ENCODE measurements at places on chromosomes 6 and 20.

DNA sequence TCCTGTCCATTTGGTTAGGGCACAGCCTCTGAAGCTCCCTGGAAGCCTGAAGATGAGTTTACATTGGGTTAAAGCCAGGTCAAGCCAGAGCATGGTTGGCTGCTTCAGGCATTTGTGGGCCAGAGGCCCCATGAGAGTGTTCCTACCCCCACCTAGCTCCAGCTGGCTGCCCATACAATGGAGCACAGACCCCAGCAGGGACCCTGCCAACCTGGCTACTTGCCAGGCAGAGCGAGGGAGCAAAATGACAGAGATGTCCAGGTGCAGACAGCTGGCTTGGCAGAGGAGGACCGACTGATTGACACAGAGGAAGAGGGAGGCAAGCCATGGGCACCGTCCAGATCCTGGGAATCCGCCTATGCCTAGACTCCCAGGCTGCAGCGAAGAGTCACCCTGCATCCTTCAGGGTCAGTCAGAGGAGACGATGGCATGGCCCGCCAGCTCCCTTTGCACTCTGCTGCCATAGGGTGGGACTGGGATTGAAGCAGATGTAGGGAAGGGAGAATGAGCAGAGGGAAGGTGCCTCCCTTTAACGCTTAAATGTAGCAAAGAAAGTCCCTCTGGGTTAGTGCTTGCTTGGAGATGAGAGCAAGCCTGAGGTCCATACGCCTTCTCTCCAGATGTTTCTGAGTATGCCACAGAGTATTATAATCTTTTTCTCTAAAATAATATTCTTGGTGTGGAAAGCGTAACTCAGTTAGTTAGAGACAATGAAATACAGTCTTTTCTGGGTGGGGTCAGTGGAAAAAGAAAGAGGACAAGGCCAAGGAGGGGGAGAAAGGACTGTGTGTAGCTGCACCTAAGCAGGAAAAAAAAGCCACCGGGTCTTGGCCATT lies 77.6 kb upstream of the FYN start:
- no peak for DNase-seq

GRCh38 chr20:45917790-45918141 lies 5.8 kb upstream of the PLTP start:
- DNase-seq: peak; percentile 2

- DNase-seq: no peak
Observed at GRCh38 chr20:46703435-46703834, 6.0 kb upstream of the SLC2A10 start.

GRCh38 chr20:1364106-1364505 lies 28.7 kb downstream of the FKBP1A start:
- no peak for DNase-seq

DNA sequence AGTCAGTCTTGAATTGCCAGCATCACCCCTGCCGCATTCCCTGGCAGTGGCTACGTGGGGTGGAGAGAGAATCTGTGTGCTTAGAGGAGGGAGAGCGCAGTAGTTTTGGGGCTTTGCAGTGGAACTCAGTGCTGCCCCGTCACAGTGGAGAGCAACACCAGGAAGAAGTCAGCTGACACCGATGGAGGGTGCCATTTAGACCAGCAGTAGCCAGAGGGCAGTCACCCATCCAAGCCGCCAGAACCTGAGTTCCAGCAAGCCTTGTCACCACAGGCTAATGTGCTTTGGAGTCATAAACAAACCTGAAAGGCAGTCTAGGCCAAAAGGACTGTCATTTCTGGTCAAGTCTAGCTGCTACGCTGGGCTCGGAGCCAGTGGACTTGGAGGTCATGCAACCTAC lies 22.0 kb upstream of the PERP start:
- DNase-seq: no peak

DNA sequence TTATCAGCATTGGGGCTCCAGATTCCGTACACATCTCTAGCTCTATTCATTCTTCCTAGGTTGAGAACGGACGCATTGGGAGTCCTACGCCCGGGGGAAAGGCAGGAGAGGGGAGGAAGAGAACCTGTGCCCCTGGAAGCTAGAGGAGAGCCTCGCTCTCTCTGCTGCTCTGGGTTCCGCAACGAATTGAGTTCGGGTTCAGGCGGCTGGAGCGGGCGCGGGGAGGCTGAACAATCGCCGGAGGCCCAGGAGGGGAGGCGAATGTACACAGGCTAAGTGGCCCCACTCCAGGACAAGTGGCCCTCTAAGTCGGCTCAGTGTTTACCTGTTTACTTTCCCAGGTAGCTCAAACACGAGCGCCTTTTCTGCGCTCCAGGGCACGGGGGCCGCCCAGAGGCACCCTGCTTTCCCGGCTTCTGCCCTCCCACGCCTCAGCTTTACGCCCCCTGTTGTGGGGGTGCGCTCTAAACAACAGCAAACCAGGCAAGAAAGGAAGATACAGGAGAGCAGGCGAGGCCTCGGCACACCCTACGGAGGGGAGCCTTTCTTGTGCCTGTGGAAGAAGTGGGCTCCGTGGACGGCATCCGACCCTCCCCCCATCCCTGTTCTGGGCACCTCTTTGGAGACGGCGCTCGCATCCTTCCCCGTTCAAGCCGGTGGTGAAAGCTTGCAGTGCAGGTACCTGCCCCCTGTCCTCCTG lies 4.6 kb upstream of the NKX2-2 start:
- no peak for DNase-seq

- DNase-seq: no peak
Observed at GRCh38 chr20:23003881-23004460, 31.1 kb upstream of the SSTR4 start.

GRCh38 chr6:10404799-10405512 lies 9.9 kb downstream of the TFAP2A start:
- no peak for DNase-seq

DNA sequence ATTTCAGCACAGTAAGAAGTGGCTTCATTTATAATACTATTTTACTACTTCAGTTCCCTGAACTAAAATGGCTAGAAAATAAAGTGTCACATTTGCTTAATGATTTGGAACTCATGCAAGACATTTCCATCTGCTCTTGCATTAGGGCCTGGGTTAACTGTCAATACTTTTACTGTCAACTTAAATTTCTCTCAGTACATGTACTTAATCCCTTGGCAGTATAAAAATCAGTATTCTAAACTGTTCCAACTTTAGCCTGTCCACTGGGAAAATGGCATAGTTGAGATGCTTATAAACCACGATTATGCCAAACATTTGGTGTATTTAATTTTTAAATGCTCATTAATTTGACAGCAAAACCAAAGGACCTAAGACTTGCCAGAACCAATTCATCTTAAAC lies 154.5 kb downstream of the ASCC3 start:
- DNase-seq: no peak

GRCh38 chr20:38112930-38113294 lies 52.2 kb downstream of the TGM2 start:
- no peak for DNase-seq

- DNase-seq: no peak
Observed at GRCh38 chr6:56841751-56842150, 113.2 kb upstream of the BEND6 start.

DNA sequence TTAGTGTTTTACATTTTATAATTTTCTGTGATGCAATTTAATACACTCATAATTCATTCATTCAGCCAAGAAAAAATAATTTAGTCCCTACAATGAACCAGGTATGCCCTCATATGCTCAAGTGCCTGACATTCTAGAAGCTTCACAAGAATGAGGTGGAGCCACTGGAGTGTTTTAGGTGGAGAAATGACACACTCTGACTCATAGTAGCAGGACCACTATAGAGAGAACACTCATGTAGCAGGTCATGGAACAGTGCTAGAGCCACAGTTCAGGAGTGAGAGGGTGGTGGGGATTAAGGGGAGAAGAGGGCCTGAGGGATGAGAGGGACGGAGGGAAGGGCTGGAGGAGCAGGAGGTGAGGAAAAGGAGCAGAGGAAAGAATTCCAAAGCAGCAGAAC lies 1.4 kb upstream of the HLA-G start:
- no peak for DNase-seq

DNA sequence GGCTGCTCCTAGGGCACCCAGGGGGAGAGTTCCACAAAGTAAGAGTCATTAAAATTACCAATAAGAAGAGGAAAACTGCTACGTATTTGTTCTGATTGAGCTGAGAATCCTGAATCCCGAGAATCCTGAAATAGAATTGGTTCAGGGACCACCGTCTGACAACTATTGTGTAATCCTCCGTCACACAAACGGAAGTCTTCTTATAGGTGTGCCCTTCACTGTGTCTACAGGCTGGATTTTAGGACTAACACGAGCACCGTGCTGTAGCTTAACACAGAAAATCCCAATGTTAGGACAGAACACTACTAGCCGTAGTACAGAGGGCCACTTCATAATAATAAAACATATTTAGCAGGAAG lies 50.6 kb upstream of the RNF182 start:
- DNase-seq: no peak

- no peak for DNase-seq
Observed at GRCh38 chr6:84582997-84583396, 181.4 kb downstream of the TBX18 start.

- no peak for DNase-seq
Observed at GRCh38 chr6:169387809-169388383, 134.2 kb upstream of the THBS2 start.

DNA sequence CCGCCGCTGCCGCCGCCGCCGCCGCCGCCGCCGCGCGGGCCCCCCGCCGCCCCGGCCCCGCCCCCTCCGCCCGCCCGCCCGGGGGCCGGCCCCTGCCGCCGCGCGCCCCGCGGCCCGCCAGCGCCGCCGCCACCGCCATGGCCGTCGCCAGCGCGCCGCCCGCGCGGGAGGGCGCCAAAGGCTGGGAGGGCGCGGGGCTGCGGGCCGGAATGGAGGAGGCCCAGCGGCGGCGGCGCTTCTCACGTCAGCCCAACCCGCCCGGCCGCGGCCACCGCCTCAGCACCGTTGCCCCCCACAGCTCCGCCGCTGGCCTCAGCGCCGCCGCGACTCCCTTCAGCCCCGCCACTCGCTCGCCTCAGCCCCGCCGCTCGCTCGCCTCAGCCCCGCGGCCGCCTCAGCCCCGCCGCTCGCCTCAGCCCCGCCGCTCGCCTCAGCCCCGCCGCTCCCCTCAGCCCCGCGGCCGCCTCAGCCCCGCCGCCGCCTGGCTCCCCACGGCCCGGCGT lies 258 bp downstream of the PHF10 start:
- peak; percentile 33 for DNase-seq

- no peak for DNase-seq
Observed at GRCh38 chr6:134057478-134057877, 5.1 kb upstream of the SLC2A12 start.

- no peak for DNase-seq
Observed at GRCh38 chr6:85273870-85274269, 176.0 kb upstream of the NT5E start.

- no peak for DNase-seq
Observed at GRCh38 chr6:155183095-155183494, 80.7 kb upstream of the CLDN20 start.

GRCh38 chr6:6131492-6132109 lies 124.9 kb upstream of the NRN1 start:
- DNase-seq: no peak

DNA sequence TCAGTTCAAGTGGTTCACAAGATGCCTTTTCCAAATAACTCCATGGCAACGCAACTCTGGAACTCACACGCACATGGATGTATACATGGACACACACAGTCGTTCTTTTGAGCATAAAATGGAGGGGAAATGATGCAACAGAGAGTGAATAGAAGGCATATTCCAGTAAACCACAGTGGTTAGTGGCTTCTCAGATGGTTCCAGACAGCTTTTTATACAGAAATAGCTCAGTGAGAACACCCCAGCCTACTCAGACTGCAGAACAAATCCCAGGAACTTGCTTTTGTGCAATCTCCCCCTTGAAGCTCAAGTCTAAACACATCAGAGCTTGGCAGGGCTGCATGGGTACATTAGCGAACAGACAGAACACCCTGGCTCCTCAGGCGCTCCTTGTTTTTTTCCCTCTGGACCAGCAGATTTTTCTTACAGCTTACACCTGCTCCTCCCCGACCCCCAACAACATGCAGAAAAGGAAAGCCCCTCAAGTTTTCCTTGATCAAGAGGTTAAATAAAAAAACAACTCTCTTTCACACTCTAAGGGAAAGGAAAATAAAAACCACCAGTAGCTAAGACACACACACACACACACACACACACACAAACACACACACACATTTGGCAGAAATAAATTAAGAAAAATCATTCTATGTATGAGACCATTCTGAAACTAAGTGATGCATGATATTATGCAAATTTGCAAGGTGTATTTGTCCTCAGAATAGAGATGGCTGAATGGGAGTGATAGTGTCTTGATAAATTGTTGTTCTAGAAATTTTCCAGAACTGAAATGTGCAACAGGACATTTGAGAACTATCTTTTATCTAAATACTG lies 51.2 kb upstream of the RANBP9 start:
- DNase-seq: peak; percentile 7

DNA sequence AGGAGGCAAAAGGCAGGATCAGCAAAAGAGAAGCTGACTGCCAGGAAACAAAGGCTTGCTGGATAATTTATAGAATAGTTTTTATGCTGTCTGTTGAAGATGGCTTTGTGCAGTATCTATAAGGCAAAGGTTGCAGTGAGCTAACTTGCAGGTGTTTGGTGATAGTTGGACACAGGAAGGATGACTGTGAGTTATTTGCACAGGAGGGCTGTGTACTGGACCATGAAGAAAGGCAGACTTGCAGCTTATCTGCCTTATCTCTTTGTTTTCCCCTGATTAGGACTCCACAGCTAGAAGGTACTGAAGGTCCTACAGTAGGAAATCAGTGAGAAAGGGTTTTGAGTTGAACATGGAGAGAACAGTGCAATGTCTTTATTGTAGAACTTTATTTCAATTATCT lies 2.1 kb downstream of the BTN1A1 start:
- no peak for DNase-seq

- DNase-seq: no peak
Observed at GRCh38 chr6:112427499-112427898, 80.4 kb downstream of the RFPL4B start.

DNA sequence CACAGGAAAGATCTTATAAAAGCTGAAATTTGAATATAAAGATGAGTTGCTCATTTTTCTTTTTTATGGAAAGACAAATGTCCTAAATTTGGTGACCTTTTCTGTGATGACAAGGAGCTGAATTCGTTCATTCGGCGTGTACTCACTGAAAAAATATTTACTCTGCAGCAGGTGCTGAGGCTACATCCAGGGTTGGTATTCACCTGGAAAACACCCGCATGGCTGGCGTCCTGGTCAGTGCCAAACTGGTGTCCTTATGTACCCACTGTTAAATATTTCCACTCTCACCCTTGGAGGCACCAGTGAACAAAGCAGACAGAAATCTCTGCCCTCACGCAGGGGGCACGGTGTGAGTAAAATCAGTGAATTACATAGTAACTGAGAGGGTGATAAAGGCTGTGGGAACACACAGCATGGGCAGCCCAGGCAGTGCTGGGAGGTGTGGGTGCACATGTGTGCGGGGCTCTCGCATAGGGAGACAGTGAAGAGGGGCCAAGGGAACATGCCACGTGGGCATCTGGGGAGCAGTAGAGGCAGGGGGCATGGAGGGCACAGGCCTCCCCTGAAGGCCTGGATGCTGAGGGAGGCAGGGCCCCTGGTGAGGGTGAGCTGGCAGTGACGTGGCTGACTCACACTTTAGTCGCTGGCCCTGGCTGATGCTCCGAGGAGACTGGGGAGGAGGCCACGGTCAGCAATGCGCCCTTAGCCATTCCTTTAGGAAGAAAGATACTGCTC lies 89.7 kb downstream of the INSM1 start:
- no peak for DNase-seq

- DNase-seq: no peak
Observed at GRCh38 chr20:33753143-33753542, 21.3 kb downstream of the ZNF341 start.
